Activated T-helper 1 cell treated with anti-CD3 and anti-CD28 coated beads, Interleukin-12 subunit alpha, Interleukin-12 subunit beta, Interleukin-2, Interleukin-4 antibody, amounts not matched to agents 30 ng/mL and 10 ng/mL and 1 ng/mL, durations not matched to agents 14 hours and 24 hours and 36 hours (primary cell): ENCODE measurements at places on chromosomes 6 and 20.
A peak's percentile ranks its signal among the peaks of the same experiment; 100 is the strongest.

DNA sequence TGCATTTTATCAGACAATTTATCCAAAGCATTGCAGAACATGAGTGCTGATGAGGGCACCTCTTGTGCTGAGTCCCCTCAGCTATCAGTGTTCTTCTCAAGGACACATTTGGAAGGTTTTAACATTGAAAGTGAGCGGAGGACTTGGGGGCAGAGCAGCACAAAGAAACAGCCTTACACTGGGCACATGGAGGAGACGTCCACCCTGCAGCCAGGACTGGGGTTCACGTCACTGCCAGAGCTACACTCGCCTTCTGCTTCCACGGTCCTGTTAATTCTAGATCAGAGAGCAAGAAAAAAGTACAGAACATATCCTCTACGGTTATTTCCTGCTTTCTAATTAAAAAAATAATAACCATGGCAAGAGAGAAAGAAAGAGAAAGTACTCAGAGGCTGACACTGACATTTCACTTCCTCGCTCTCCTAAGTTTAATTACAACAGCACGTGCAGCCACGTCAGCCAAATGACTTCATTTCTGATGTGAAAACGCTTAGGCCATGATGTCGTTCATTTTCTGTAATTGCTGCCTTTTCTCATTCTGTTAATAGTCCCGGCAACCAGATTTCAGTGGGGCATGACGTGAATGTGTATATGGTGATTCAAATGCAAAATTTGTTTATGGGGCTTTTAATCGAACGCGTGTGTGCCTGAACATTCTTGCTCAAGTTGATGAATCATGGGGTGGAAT is 5.1 kb downstream of the PRND start:
- DNase-seq = peak; percentile 11

- no peak for DNase-seq
These were observed 45.0 kb downstream of the HUS1B start for GRCh38 chr6:611928-612327.

DNA sequence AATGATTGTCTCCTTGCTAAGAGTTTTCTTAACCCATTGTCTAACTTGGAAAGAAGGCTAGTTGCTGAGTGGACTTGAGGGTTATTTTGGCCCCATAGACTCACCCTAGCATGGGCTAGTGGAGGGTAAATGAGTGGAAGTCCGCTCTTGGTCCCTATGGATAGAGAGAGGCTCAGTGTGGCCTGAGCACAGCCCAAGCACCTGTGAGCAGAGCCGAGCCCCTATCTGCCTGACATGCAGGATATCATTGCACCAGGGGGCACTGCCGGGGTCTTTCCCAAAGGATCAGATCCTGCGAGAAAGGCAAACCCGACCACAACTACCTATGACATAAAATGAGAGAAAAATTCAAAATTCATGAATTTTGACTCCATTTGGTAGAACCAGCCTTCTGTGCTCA is 70.6 kb upstream of the GGTLC1 start:
- DNase-seq = no peak

- no peak for DNase-seq
These were observed 444.4 kb downstream of the HDGFL1 start for GRCh38 chr6:23013776-23014175.

- no peak for DNase-seq
These were observed 25.3 kb downstream of the SNX5 start for GRCh38 chr20:17943343-17943742.

GRCh38 chr6:69216127-69216526 is 580.7 kb downstream of the LMBRD1 start:
- no peak for DNase-seq

DNA sequence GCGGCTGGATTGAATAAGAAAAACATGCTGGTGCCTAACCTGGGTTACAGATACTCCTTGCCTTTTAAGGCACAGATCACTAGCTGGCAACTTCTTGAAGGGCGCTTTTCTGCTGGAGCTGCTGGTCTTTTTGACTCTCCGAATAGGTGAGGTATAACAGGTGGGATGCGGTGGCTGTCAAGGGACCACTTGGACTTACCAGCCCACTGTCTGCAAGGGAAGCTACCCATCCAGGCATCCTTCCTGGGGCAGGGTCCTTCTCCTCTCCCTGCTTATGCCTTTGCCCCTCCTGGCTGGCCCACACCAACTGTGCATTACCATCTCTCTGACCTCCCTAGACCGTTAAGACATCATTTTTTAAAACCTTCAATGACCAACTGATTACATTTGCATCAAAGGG is 57.4 kb downstream of the NPEPL1 start:
- no peak for DNase-seq

GRCh38 chr6:12614456-12614855 is 102.1 kb upstream of the PHACTR1 start:
- no peak for DNase-seq

DNA sequence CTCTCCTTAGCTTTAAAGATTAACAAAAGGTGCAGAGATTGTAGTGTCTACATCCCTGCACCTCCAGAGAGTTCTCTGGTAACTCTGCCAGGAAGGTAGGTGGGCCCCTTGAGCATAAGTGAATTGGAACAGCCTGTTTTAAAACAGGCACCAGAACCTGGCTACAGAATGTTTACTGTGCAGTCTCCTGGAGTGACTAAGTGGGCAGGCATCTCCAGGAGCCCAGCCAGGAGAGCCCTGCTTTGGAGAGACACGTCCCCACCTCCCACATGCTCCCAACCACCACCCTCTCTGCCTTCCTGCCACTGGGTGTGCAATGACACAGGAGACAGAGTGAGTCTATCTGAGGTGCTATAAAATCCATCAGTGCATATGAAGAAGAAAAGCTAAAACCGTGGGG is 110.3 kb upstream of the EYA4 start:
- no peak for DNase-seq

GRCh38 chr20:41551011-41551705 is 67.0 kb downstream of the CHD6 start:
- DNase-seq = no peak

GRCh38 chr6:83464381-83465140 is 33.7 kb upstream of the ME1 start:
- DNase-seq = no peak

DNA sequence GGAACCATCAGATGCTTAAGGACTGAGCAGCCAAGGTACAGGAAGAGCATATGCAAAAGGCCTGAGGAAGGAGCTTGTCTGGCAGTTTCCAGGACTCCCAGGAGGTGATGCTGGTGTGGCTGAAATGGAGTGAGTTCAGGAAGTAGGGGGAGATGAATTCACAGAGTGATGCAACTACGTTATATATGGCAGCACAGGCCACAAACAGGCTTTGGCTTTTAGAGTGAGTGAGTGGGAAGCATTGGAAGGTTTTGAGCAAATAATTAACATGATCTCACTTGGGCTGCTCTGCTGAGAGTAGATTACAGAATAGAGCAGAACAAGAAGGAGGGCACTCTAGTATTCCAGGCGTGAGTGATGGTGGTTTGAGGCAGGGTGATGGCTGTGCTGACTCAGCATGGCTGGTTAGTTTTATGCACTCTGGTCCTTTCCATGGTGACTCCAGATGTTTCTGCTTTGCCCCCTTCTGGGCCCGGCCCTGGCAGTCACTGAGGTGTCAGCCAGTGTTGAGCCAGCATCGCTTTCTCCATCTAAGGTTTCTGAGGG is 6.5 kb downstream of the BTN2A2 start:
- no peak for DNase-seq

- no peak for DNase-seq
These were observed 51.8 kb downstream of the HECA start for GRCh38 chr6:139186692-139187091.

DNA sequence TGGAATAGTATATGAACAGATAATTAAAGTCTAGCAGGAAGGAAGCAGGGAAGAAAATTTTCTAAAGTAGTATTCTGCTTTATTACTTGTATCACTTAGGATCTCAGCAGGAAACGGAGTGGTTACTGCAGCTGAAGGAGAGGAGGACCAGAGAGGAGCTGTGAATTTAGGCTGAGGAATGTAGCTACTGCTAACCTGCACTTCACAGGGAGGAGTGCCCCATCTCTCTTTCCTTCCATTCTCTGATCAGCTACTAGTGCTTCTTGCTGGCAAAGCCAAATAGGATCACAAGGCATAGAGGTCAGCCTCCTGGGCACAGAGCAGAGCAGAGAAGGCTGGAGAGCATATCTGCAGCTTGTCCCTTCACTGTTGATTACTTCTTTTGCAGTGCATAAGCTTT is 205.3 kb upstream of the ASCC3 start:
- no peak for DNase-seq

GRCh38 chr6:4740032-4740431 is 36.2 kb upstream of the CDYL start:
- no peak for DNase-seq

DNA sequence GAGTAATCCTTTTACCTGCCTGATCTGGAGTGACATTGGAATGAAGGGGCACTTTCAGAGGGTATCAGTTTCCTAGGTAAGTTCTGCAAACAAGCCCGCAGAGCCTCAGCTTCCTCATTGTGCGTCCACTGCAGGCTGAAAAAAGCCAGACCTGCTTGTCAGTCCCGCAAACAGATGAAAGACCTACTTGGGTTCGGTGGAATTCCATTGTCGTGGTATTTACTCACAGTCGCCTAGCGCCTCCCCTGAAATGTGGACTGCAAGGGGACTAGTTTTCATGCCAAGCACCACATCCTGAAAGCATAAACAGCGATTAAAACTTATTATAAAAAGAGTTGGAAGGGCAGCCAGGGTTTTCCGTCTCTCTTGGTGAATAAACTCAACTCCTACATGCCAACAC is 121.5 kb downstream of the PAX1 start:
- no peak for DNase-seq

GRCh38 chr6:84052204-84052882 is 18.8 kb downstream of the MRAP2 start:
- no peak for DNase-seq

DNA sequence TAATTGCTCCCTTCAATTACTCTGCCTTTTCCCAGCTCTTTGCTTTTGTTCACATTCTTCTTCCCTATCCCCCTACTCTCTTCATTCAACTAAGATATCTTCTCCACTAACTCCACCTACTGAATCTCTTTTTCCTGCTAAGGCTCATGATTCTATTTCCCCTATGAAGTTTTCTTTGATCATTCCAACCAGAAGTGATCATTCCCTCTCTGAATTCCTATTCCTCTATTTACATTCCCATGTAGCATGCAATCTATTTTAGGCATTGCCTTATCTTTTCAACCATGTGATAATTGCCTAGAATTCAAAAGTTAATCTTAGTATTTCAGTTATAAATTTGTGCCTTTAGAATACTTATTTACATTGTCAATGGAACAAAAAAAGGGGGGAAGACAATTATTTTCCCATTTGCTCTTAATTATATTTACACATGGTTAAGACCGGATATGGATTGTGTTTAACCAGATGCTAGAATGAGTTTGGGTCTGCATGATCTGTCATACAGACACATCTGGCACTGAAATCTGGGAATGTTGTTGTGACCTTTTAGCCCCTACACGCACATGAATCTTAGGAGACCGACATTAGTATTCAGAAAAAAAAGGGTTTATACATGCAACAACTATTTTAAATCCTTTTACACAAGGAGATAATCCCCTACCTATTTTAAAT is 20.8 kb downstream of the MOXD1 start:
- no peak for DNase-seq

DNA sequence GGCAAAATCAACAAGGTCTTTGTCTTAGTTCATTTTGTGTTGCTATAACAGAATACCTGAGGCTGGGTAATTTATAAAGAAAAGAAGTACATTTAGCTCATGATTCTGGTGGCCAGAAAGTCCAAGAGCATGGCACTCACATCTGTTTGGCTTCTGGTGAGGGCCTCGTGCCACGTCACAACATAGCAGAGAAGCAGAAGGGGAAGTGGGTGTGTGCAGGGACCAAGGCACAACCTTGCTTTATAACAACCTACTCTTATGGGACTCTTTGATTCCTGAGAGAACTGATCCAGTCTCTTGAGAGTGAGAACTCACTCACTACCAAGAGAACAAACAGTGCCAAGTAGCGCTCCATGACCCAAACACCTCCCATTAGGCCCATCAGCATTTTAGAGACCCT is 25.4 kb downstream of the GABRR2 start:
- DNase-seq = no peak

DNA sequence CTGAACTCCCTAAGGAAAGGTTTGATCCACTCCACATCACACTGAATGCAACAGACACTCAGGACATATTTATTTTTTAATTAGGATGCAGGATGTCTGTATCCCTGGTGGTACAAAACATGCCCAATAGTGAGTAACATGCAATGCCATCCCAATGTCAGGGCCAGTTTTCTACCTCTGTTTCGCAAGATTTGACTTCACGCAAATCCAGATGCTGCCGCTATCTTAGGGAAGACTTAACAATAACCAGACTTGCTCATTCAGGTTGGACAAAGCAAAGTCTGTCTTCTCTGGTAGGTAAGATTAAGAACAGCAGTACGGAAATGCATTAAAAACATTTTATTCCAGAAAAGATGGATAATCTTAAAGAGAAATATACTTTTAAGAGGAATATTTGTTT is 103.1 kb downstream of the TASP1 start:
- no peak for DNase-seq

- DNase-seq = no peak
These were observed 119.8 kb downstream of the NFATC2 start for GRCh38 chr20:51422514-51423289.

GRCh38 chr6:17836293-17836692 is 129.6 kb upstream of the NUP153 start:
- DNase-seq = no peak

GRCh38 chr6:149082320-149082719 is 235.2 kb upstream of the TAB2 start:
- DNase-seq = peak; percentile 81

DNA sequence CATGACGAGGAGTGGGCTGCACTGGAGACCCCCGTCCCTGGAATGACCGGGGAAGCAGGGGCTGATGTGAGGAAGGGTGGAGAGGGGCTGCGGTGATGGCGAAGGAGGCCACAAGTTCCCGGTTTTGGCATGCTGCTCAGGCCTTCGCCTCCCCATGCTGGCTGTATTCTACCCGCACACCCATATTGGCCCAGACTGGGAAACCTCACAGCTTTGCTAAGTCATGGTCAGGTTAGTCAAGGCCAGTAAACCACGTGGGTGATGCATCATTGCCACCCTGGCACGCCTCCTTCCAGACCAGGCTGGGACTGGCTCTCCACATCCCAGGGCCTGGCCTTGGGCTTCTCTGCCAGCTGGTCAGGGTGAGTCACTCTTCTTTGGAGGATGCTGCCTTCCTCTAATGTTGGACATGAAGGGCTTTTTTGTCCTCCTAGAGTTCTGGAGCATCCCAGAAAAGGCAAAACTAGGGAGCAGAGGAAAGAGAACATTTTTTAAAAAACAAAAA is 53.8 kb downstream of the PCNA start:
- no peak for DNase-seq

- DNase-seq = no peak
These were observed 86.8 kb downstream of the GFRA4 start for GRCh38 chr20:3576363-3576762.

GRCh38 chr6:150406948-150407347 is 38.1 kb downstream of the IYD start:
- no peak for DNase-seq

DNA sequence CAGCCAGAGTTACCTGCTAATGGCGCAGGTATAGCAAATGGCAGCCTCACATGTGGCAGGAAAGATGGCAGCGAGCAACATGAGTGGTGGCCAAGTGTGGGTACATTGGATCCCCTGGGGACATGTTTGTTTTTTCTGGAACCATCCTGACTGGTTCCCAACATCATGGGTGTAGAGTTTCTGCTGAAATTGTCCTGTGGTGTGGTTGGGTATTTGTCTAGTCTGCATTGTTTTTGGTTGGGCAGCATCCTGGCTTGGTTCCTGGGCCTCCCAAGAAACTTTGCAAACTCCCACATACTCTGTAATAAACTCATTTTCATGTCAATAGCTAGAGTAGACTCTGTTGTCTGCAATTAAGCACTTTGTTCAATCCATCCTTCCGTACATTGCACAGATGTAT is 282.6 kb downstream of the CDC5L start:
- DNase-seq = no peak

- no peak for DNase-seq
These were observed 12.9 kb downstream of the ZNF335 start for GRCh38 chr20:45959126-45959525.
